NCI-H460 (cell line): ENCODE measurements at places on chromosomes 2 and 18.

- no peak for DNase-seq
Measured at GRCh38 chr18:44392933-44393332, 287.8 kb upstream of the SETBP1 start.

DNA sequence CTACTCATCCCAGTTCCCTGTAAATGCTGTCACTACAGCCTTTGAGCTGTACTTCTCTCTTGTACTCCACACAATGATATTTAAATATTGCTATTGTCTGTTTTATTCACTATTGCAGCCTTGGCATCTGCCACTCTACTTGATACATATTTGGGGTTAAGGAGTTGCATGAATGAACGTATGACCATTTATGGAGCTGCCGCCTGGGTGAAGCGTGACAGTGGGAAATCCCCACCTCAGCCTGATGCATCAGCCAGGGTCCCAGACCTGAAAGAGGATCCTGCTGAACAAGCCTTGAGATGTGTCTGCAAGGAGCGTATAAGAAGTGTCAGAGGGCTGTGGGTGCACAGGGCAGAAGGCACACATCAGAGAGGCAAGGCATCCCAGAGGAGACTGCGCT, 39.1 kb downstream of the MRPL35 start:
- no peak for DNase-seq

DNA sequence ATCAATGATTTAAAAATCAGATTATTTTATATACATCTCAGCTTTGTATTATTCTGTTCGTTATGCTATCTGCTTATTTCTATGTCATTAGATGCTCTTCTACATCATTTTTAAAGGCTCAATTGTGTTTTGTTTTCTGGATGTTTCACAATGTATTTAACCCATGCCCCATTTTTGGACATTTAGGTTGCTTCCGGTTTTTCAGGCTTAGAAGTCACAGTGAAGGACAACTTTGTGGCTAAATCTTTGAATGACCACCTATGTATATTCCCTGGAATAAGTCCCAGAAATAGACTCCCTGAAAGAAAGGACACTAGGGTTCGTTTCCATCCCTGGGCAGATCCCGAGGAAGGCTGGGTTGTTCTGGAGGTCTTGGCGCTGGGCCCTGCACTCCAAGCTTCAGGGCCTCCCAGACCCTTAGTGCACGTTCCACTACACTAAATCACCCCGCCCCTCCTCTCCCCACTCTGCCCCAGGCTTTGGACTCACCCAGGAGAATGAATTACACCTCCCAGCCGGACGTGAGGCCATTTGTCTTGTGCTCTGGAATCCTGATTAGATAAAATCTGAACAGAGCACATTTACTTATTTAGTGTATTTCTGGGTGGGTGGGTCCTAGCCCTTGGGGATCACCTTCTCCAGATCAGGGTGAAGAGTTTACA, 188.2 kb downstream of the ZFP36L2 start:
- no peak for DNase-seq

GRCh38 chr2:112482309-112483041, 519 bp downstream of the TTL start:
- DNase-seq: peak; percentile 30

DNA sequence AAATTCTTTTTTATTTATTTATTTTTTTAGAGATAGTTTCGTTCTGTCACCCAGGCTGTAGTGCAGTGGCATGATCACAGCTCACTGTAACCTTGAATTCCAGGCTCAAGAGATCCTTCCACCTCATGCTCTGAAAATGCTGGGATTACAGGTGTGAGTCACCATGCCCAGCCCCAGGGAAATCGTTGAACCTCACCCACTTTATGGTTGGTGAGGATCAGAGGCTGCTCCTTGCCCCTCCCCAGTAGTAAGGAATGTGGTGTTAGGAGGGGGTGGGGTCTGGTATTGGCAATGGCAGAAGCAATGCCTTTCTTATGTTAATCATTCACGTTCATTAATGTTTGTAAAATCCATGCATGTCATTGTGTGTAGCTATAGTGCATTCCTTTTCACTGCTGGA, 161.9 kb downstream of the SUCLG1 start:
- DNase-seq: no peak

DNA sequence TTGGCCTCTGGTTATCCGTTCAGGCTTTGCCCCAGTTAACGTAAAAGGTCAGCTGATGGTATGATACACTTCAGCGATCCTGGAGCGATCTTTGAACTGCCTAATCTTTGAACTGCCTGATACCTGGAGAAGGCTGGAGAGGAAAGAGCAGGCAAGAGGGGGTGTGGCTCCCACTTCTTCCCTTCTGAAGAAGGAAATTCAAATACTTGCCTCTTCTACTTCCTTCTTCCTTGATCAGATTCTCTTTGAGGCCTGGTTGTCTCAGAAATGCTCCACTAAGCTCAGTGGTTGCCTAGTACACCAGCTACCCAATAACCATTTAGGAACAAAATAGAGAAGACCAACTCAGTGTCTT, 619 bp downstream of the GALM start:
- no peak for DNase-seq

DNA sequence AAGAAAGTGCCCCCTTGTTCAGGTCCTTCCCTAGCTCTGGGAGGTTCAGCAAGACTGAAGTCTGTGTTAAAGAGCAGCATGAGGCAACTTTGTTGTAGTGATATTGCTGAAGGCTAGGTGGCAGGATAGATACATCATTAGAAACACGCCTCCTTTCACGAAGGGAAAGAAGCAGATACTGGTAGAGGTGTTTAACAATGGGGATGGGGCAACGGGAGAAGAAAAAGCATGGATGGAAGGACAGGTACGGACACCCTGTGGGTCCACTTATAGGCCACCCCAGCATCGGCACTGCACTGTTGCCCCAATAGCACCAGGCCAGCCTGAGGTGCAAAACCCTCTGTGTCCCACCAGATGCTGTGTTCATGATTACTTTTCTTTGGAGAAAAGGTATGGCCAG, 3.5 kb upstream of the IGFBP5 start:
- peak; percentile 64 for DNase-seq

GRCh38 chr2:12619975-12620374, 96.8 kb upstream of the TRIB2 start:
- no peak for DNase-seq

GRCh38 chr2:105865222-105865913, 120.7 kb downstream of the NCK2 start:
- no peak for DNase-seq
